Cerebellar nuclear complex (tissue), 1 donor: ENCODE measurements at places on chromosomes 4 and X.

GRCh38 chrX:17798921-17799320 lies 61.6 kb downstream of the SCML1 start:
- no peak for DNase-seq

DNA sequence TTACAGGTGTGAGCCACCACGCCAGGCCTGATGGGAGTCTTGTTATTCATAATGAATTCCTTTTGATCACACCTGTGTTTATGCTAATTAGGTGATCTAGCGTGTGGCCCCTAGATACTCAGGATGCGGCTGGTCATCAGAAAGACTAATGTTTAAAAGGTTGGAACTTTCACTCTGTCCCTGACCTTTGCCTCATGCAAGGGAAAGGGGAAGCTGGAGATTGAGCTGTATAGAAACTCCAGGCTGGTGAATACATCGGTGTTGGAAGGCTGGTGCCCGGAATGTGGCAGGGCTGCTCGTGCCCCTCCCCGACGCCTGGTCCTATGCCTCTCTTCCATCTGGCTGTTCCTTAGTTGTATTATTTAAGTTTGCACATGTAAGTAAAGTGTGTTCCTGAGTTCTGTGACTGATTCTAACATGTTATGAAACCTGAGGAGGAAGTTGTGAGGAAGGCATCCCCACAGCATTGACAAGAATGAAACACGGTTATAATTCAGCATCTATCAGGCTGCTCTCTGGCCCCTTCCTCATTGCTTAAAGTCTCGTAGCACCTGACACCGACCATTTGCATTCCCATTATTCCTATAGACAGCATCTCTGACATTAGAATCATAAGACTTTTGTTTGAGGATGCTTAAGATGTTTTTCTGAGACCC lies 28.9 kb downstream of the CASP3 start:
- DNase-seq = no peak

- DNase-seq = no peak
These were observed 10.6 kb downstream of the MSN start for GRCh38 chrX:65677954-65678469.

DNA sequence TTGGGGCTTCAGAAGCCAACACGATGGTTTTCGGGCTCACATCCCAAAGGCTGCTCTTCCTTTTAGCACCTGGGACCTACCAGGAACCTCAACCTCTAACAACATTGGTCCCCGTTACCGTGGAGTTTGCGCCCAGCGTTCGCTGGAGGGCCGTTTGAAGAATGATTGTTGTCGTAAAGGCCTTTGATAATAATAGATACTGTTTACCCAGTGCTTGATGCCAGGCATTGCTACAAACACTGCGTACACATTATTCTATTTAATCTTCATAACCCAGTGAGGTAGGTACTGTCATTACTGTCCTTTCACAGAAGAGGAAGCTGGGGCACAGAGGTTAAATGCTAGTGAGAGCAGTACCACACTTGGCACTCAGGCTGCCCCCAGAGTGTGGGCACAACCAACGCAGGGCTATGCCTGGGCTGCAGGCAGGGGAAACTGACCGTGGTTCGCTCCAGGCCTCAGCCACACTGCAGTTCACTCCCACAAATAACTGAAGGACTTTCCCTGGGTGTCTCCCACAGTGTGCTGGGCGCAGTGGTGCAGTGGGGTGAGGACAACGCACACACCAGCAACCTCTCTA lies 1.0 kb upstream of the ACSL1 start:
- no peak for DNase-seq

DNA sequence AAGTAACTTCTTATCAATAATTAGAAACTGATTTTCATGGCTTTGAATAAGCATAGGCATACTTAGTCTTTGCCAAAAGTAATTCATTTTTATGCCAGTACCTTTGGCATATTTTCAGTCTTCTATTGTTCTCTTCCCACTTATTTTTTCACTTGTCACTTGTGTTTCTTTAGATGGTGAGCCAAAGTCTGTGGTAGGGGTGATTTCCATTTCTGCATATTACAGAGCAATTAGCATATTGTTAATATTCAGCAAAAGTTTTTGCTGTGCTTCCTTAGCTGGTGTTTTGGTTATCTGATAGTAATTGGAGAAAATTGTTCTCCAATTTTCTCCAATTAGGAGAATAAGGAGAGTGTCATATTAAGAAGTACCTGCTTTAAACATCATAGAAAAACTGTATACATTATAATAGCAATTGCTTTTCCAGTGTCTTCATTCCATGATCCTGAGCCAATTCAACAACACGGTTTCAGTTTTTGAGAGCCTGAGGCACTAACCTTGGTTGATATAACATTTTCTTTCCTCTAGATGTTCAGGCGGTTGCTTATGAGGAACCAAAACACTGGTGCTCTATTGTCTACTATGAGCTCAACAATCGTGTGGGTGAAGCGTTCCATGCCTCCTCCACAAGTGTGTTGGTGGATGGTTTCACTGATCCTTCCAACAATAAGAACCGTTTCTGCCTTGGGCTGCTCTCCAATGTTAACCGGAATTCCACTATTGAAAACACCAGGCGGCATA lies 64.7 kb downstream of the SMAD1 start:
- no peak for DNase-seq

- DNase-seq = no peak
These were observed 218.2 kb downstream of the IDS start for GRCh38 chrX:149286940-149287349.

DNA sequence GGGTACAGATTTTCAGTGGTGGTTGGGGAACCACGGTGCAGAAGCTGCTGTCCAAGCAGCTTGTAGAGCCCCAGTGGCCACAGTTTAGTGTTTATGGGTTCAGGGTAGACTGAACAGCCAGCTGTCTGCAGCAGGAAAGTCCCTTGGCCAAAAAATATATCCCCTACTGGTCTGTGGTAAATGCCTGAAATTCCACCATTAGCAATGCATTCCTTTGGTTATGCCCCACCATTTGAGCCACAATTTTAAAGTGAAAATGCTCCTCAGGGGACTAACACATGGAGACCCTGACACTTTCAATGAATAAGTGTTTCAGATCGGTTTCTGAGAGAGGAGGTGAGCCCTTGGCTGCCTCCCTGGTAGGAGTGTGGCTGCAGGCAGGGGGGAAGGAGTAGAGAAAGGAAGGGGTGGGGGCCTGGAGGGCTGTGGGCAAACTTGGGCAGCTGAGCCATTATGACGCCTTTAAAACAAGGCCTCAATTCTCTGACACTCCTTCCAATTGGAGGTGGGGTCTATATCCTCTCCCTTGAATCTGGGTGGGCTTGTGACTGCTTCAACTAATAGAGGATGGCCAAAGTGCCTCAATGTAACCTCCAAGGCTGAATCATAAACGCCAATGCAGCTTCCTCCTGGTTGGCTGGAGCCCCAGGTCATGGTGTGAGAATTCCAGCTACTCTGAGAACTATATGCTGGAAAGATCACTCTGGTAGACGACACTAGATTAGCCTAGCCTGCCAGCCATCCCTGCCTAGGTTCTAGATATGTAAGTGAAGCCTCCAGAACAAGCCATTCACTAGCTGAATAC lies 75.8 kb upstream of the ATP6AP2 start:
- no peak for DNase-seq

- DNase-seq = no peak
These were observed 60.0 kb downstream of the TIGD2 start for GRCh38 chr4:89171176-89171805.

- no peak for DNase-seq
These were observed 7.1 kb upstream of the SCRG1 start for GRCh38 chr4:173405840-173406606.

- DNase-seq = no peak
These were observed 527.7 kb upstream of the MAGEB2 start for GRCh38 chrX:29687687-29688086.

GRCh38 chrX:72609313-72609712 lies 36.7 kb upstream of the HDAC8 start:
- DNase-seq = no peak

DNA sequence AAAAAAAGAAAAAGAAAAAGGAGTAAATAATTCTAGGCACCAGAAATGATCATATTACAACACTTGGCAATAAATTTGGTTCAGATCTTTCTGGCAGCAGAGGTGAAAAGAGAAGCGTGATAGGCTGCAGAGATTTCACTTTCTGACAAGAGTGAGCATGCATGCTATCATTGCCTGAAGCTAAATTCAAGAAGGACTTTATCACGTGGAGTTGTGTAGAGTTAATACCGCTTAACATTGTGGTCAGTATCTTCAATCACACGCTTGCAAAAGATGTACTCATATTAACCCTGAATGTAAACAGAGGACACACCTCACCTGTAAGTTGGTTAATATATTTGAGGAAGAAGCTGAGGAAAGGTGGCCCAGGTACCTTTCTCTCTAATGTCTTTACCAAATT lies 31.4 kb upstream of the RBPJ start:
- DNase-seq = no peak

GRCh38 chrX:20397587-20397986 lies 130.9 kb upstream of the RPS6KA3 start:
- DNase-seq = no peak

GRCh38 chrX:70398899-70399298 lies 24.2 kb upstream of the GDPD2 start:
- DNase-seq = no peak

DNA sequence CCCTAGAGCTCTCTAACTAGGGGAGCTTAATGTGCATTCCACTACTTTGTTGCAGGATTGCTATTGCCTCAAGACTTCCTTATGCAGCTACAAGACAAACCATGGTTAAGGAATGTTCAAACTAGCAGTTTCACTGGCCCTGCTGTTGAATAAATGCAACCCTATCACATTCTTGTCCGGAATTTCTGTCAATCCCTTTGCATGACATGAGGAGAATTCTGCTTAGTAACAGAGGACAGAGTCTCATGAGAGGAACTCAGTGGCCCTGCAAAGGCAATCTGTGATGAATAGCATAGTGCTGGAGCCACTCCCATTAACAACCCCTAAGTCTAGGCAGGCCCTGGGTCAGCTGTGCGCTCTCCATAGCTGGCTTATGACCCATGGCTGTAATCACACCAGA lies 30.7 kb upstream of the SGMS2 start:
- no peak for DNase-seq

GRCh38 chrX:134020910-134021309 lies 35.5 kb upstream of the GPC3 start:
- DNase-seq = no peak

- DNase-seq = no peak
These were observed 14.0 kb upstream of the SHROOM4 start for GRCh38 chrX:50827996-50828395.

DNA sequence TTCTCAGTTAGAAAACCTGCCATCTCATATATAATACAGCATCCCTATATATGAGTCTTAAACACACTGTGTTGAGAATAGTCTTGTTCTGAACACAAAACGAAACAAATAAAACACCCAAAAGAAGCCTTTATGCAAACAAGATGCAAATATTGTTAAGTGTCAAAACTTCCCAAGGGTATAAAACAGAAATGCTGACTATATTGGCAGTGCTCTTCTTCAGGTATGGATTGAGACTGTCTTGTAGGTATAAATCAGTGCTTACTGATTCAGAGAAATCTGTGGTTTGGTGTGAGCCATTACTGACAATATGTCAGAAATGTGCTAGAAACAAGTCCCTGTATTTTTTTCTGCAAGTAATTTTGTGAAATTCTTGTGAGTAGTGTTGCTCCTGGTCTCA lies 82.8 kb upstream of the CTSO start:
- DNase-seq = no peak

DNA sequence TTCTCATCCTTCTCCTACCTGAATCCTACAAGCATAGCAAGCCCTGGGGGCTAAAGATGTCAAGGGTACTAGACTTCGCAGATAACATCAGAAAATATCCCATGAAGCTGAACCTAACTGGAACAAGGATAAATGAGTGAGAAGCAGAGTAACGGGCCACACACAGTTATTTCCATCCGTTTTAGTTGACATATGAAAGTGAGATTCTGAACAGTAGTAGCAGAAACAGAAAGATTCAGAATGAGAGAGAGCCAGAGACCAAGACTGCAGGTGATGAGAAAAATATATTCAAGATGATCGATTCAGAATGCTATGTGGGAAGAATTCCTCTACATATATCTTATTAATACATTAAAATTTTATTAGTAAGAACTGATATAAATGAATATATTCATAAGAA lies 165.1 kb downstream of the TSPAN5 start:
- no peak for DNase-seq

GRCh38 chrX:105477351-105477750 lies 256.9 kb upstream of the TEX13A start:
- no peak for DNase-seq

DNA sequence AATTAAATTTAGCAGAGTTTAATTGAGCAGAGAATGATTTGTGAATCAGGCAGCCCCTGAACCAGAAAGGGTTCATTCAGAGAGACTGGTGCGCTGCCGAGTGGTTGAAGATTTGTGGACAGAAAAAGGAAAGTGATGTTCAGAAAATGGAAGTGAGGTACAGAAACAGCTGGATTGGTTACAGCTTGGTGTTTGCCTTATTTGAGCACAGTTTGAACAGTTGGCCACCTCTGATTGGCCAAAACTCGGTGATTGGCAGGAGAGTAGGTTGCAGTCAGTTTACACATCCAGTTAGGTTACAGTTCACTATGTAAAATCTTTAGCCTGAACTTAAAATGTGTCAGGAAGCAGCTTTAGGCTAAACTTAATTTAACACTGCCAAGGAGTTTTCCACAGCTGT lies 14.9 kb downstream of the MID1IP1 start:
- DNase-seq = no peak

DNA sequence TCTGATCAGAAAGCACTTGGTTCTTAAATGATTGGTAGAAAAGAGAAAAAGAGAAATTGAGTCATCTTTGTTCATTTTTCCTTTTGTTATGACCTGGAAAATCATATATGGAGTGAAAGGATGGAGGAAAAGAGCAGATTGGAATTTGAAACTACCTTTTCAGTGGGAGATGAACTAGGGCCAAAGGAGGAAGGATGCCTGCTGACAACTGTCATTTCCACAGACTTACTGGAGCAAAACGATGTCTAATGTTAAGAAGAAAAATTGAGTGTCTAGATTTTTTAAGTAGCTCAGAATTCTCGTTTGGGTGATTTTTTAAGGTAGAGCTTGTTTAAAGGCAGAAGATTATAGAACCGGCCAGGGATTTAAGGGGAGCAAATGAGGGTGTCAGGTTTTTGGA lies 144.6 kb upstream of the KCNIP4 start:
- DNase-seq = peak; percentile 10

- no peak for DNase-seq
These were observed 128.3 kb downstream of the UCHL1 start for GRCh38 chr4:41384992-41385391.

- no peak for DNase-seq
These were observed 10.1 kb downstream of the BCOR start for GRCh38 chrX:40087425-40088298.

GRCh38 chr4:113300471-113300928 lies 251.0 kb downstream of the ANK2 start:
- DNase-seq = no peak

DNA sequence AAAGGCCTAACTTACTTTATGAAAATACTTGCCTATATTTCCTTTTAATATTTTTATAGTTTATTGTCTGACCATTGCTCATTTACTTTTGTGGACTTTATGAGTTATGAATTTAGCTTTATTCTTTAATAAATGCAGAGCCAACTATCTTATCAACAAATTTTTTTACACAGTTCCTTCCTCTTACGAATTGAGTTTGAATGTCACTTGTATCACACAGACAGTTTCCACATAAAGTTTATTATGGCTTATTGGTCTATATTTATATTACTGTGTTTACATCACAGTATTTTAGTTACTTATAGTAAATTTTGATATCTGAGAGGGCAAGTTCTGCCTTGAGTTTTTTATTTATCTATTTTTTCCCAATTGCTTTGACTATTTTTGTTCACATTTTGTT lies 450.6 kb downstream of the C4orf33 start:
- DNase-seq = no peak
